ENCODE measurements at places on chromosomes 3 and 15. TPM values are rescaled to one million over a fixed set of nuclear protein-coding genes. Genes with fewer than 3 reads are reported as not detected.

TRPM1 gene
- total RNA-seq: 0.72 TPM

GANC gene
- total RNA-seq: 24.8 TPM

HHATL gene
- 2.1 TPM for total RNA-seq

WDR82 gene
- total RNA-seq: 77.1 TPM

FANCD2OS gene
- total RNA-seq: not detected

RTF1 gene
- total RNA-seq: 34.5 TPM

DGKG gene
- 5.6 TPM for total RNA-seq

POTEB gene
- total RNA-seq: not detected

GRCh38 chr3:8985411-8985831 lies 22.1 kb upstream of the RAD18 start:
- H3K36me3 ChIP-seq: peaks cover 36% of the 10 kb centered on the region
- no peaks in the 10 kb centered on the region for H3K27me3 ChIP-seq
- no peak overlapping the region for H3K4me3 ChIP-seq
- no peak overlapping the region for H3K27ac ChIP-seq
- DNase-seq: no peak
- peaks cover 20% of the 10 kb centered on the region for H3K4me1 ChIP-seq

DNA sequence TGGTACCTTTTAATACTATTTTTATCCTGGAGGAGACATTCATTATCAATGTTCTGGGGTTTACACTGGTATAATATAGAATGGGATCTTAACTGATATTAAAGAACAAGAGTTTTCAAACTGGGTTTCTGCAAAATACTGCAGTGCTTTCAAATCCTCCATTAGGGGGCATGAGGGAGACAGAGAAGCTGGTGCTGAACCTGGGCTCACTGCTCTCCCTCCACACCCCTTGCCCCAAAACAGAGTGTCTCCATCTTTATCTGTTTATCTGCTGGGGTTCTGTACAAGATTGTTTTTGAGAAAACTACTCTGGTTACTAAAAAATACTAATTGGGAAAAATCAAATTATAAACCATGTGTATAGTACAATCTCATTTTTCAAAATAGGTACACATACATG lies 41.7 kb downstream of the CADPS start:
- no peak for DNase-seq
- H3K4me3 ChIP-seq: no peak overlapping the region
- no peaks in the 10 kb centered on the region for H3K27me3 ChIP-seq
- H3K27ac ChIP-seq: no peak overlapping the region
- H3K4me1 ChIP-seq: no peaks in the 10 kb centered on the region

- no peak for DNase-seq
- H3K27ac ChIP-seq: no peak overlapping the region
- no peak overlapping the region for H3K4me3 ChIP-seq
Observed at GRCh38 chr15:87645723-87646122, 610.8 kb downstream of the NTRK3 start.

DNA sequence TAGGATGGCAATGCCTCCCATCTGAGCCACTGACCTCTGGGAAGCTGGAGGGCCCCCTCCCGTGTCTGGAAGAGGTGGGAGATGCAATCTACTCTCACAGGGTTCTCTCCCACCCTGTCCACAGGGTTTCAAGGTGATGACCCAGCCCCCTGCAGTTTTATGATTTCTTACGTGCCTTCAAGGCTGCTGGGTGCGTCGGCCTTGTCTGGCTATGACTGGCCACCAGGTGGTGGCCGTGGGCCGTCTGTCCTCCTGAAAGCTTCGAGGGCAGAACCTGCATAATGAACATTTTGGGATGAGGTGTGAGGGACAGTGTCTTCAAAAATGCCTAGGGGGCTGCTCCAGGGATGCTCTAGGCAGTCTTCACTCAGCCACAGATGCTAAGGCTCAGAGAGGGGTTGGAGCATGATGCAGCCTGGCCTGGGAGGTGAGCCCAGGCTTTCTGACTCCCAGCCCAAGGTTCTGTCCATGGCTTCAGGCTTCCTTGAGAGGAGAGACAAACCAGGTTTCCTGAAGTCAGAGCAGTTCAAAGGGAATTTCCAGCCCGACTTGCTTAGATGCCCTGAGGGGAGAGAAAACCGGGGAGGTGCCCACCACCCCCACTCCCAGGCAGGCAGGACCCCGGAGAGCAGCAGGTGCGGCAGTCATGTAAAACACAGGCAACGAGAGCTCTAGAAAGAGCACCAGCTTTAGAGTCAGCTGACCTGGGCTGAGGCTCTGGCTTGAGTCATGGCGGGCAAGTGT lies 18.7 kb downstream of the ISG20 start:
- no peak overlapping the region for H3K4me3 ChIP-seq
- H3K27me3 ChIP-seq: no peaks in the 10 kb centered on the region
- no peak overlapping the region for H3K27ac ChIP-seq
- peak; percentile 68 for DNase-seq

GRCh38 chr3:48256557-48256956 lies 15.7 kb downstream of the ZNF589 start:
- no peak overlapping the region for H3K27ac ChIP-seq
- no peaks in the 10 kb centered on the region for H3K27me3 ChIP-seq
- peaks cover 21% of the 10 kb centered on the region for H3K36me3 ChIP-seq
- H3K4me1 ChIP-seq: no peaks in the 10 kb centered on the region
- no peak for DNase-seq

- no peak overlapping the region for H3K27ac ChIP-seq
- no peaks in the 10 kb centered on the region for H3K4me1 ChIP-seq
- peaks cover 14% of the 10 kb centered on the region for H3K36me3 ChIP-seq
Observed at GRCh38 chr3:69282181-69282580, 103.7 kb downstream of the FRMD4B start.

- no peak for DNase-seq
- peaks cover 10% of the 10 kb centered on the region for H3K4me1 ChIP-seq
- no peaks in the 10 kb centered on the region for H3K36me3 ChIP-seq
- no peak overlapping the region for H3K4me3 ChIP-seq
- no peak overlapping the region for H3K27ac ChIP-seq
- no peaks in the 10 kb centered on the region for H3K27me3 ChIP-seq
Observed at GRCh38 chr3:195129644-195130492, 141.1 kb downstream of the XXYLT1 start.

DNA sequence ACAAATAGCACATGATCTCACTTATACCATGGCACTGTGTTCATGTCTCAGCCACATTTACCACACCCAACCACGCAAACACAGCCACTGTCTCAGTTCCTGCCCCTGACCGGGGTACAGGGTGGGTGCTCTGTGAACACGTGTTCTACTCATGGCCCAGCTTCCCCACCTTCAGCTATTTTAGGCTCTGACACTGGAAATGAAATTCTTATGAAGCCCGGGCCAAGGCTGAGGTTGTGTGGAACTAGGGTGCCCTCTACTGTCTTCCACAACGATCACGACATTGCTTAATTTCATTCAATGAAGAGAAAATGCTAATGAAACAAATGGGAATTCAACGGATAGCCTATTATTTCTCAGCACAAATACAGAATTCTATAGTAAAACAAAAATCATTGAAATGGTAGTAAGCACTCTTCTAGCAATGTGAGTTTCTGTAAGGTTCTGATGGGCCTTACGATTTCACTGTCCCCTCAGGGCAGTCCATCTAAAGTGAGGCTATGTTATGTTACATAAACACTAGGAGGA lies 2.1 kb upstream of the GABRA5 start:
- H3K4me1 ChIP-seq: peaks cover 6% of the 10 kb centered on the region
- H3K27me3 ChIP-seq: peaks cover 27% of the 10 kb centered on the region
- H3K36me3 ChIP-seq: no peaks in the 10 kb centered on the region
- H3K27ac ChIP-seq: no peak overlapping the region
- DNase-seq: peak; percentile 65

GRCh38 chr3:193790086-193790990 lies 197.3 kb downstream of the OPA1 start:
- H3K4me1 ChIP-seq: peaks cover 16% of the 10 kb centered on the region
- H3K27me3 ChIP-seq: peaks cover 25% of the 10 kb centered on the region
- no peaks in the 10 kb centered on the region for H3K36me3 ChIP-seq
- no peak overlapping the region for H3K4me3 ChIP-seq

- H3K27ac ChIP-seq: no peak overlapping the region
- H3K4me3 ChIP-seq: no peak overlapping the region
- H3K4me1 ChIP-seq: no peaks in the 10 kb centered on the region
- H3K27me3 ChIP-seq: no peaks in the 10 kb centered on the region
Observed at GRCh38 chr3:66139415-66139814, 81.4 kb upstream of the SLC25A26 start.

DNA sequence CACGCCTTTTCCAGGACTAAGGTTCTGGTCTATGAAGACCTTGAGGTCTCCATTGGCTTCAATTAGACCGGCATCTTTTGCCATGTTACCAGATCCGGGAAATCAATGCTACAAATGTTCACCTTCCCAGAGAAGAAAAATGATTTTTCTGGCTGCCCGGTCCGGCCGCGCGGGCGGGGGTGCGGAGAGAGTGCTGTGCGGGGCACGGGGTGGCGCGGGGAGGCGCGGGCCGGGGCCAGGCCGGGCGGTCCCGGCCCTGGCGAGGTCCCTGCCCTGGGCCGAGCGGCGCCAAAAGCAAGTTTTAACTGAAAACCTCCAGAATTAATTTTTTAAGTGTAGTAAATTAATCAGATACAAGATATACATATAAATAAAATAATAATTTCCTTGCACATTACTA lies 128.2 kb downstream of the MINAR1 start:
- H3K4me3 ChIP-seq: no peak overlapping the region
- H3K4me1 ChIP-seq: peaks cover 7% of the 10 kb centered on the region
- no peak overlapping the region for H3K27ac ChIP-seq
- no peaks in the 10 kb centered on the region for H3K27me3 ChIP-seq
- no peaks in the 10 kb centered on the region for H3K36me3 ChIP-seq

DNA sequence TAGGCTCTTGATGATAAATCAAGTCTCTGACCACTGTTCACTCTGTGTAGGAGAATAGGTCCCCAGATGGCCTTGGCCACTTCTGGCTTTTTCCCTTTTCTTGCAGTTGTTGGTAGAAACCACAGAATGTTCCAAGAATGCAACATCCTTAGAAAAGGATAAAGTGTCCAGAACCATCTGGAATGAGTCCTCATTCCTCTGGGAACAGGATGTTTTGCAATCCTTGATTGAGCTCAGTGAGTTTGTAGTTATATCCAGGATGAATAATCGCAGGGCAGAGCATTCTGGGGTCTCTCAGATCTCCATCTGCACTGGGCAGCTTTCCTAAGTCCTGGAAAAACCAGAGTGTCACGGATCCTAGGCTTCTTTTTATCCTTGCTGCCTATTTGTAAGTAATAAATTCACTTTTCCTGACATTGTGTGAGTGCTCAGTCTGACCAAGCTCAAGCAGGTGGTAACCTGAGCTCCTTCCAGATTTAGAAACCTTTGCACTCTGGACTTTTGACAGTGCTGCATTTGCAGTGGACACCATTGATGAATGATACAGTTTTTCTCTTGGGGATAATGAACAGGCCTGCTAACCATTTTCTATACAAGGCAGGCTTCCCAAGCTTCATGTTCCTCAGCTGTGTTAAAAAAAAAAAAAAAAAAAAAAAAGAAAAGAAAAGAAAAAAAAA lies 1028.6 kb downstream of the OTOL1 start:
- no peaks in the 10 kb centered on the region for H3K4me1 ChIP-seq
- H3K27me3 ChIP-seq: no peaks in the 10 kb centered on the region
- DNase-seq: peak; percentile 66
- H3K4me3 ChIP-seq: no peak overlapping the region

DNA sequence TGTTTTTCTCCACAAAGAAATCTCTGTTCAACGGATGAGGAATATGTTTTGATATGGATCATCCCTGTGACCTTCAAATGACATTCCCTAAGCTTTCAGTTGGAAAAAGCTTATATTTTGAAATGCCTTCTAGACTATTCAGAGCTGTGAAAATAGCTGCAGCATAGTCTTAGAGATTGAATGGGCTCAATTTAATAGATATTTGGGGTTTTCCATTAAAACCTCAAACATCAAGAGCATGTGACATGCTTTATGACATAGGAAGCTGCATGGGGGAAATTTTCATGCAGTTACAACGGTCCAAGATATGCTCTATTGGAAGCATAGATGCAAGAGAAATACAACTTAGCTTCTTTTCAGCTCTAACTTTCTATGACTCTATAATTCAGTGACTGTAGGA lies 102.8 kb downstream of the LSAMP start:
- H3K27ac ChIP-seq: no peak overlapping the region
- no peak for DNase-seq
- no peaks in the 10 kb centered on the region for H3K27me3 ChIP-seq
- no peak overlapping the region for H3K4me3 ChIP-seq

GRCh38 chr3:68936856-68937255 lies 4.5 kb upstream of the TAFA4 start:
- no peak overlapping the region for H3K4me3 ChIP-seq
- H3K27me3 ChIP-seq: peaks cover 33% of the 10 kb centered on the region
- peaks cover 11% of the 10 kb centered on the region for H3K4me1 ChIP-seq

DNA sequence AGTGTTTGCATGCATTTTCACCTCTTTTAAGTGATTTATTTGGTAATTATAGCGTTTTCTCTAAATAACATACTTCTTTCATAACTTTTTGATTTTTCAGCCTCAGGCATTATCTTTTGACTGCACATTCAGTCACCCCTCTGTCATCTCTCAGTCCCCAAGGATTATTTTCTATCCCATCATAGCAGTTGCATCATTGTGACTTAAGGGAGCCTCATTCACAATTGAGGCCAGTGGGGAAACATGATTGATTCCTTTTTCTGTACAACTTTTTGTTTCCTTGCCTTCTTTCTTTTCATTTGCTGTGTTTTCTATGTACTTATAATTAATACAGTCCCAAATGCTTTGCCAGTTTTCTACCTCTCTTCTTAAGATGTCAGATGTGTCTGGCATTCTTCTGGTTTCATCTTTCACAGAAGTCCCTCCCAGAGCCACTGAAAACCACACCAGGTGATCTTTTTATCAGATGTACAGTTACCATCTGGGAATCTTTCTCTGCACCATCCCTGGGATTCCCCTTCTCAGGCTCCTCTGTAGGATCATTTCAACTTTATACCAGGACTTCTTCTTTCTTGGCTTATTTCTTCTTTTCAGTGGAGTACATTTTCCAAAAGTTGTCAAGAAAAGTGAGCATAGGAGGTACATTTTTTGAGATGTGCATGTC lies 151.4 kb downstream of the RAP2B start:
- no peak for DNase-seq
- no peak overlapping the region for H3K27ac ChIP-seq
- no peaks in the 10 kb centered on the region for H3K36me3 ChIP-seq
- no peak overlapping the region for H3K4me3 ChIP-seq
- no peaks in the 10 kb centered on the region for H3K27me3 ChIP-seq

DNA sequence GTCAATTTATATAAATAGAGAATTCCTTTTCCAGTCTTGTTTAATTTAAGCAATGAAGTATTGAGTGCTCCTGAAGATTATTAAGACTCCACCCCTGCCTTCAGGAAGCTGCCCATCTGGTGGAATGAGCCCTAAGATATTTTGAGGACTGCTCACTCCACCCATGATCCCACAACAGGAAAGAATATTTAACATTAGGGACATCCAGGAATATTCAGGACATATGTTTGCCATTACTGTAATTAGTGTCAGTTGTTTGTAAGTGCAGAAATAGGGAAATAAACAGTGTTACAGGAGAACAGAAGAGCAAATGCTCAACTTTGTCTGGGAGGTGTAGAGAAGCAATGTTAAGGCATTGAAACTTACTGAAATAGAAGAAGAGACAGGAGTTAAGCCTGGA lies 375.0 kb downstream of the ROBO2 start:
- no peaks in the 10 kb centered on the region for H3K27me3 ChIP-seq
- H3K4me1 ChIP-seq: no peaks in the 10 kb centered on the region
- H3K4me3 ChIP-seq: no peak overlapping the region
- DNase-seq: no peak

- H3K36me3 ChIP-seq: no peaks in the 10 kb centered on the region
- H3K27me3 ChIP-seq: no peaks in the 10 kb centered on the region
- H3K27ac ChIP-seq: no peak overlapping the region
- no peaks in the 10 kb centered on the region for H3K4me1 ChIP-seq
- no peak overlapping the region for H3K4me3 ChIP-seq
Observed at GRCh38 chr3:74845081-74845480, 230.6 kb upstream of the CNTN3 start.

- no peaks in the 10 kb centered on the region for H3K4me1 ChIP-seq
- H3K27ac ChIP-seq: no peak overlapping the region
- H3K36me3 ChIP-seq: no peaks in the 10 kb centered on the region
Observed at GRCh38 chr3:160780245-160780644, 24.2 kb downstream of the PPM1L start.
